CD4-positive, CD25-positive, alpha-beta regulatory T cell (primary cell): ENCODE measurements at places on chromosomes 16 and 17.

- H3K27me3 ChIP-seq = no peaks in the 10 kb centered on the region
- H3K4me1 ChIP-seq = peaks cover 63% of the 10 kb centered on the region
- H3K4me3 ChIP-seq = peak overlapping the region; percentile 80
- DNase-seq = no peak
- no peaks in the 10 kb centered on the region for H3K36me3 ChIP-seq
These were observed 47.7 kb upstream of the MEAK7 start for GRCh38 chr16:84552135-84552534.

DNA sequence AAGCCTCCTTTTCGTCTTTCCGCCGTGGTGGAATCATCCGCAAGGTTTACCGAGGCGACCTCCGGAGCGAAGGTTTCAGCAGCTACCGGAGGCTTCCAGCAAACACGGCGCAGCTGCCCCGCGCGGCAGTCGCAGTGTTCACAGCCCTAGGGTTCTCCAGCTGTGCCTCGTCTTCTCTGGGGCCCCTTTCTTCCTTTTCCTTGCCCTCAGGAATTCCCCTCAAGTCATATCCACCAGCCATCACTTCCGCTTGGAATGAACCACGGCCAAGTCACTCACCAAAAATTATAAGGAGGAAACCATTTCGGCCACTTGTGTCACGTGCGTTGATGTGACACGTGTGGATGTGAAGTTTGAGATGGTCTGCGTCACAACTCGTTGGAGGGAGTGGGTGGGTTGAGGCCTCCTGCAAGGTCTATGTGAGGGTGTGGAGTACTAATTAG, 636 bp upstream of the ERN1 start:
- peaks cover 40% of the 10 kb centered on the region for H3K4me1 ChIP-seq
- H3K4me3 ChIP-seq = peak overlapping the region; percentile 77

DNA sequence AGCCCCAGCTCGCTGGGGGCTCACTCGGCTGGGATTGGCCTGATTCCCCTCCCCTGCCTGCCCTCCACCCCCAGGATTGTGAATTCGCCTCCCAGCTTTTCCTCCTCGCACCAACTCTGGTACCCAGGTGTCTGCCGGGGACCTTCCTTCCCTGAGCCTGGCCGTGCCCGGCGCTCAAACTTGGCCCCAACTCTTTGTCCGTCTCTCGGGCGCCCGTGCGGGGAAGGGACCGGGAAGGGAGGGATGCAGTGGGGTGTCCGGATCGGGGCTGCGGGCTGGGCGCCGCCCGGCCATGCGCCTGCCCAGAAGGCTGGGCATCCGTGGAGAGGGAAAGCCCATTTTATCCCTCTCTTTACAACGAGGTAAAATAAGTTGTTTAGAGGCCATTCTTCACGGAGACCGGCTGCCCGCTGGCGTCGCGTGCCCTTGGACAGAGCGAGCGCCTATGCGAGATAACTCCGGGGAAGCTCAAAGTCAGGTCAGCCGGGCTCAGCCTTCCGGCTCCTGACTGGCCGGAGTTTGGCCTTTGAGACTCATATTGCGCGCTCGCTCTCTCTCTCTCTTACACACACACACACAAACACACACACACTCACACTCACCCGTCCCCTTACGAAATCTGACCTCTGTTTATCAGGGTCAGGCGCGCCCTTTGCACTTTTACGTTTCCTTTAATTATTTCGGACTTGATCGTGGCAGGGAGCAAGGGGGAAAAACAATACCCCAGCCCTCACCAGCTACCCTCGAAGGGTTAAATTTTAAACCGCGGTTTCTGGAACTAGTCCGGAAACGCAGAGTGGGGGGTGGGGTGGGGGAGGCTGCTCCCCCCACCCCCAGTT, 774 bp upstream of the MAF start:
- H3K27ac ChIP-seq = peak overlapping the region; percentile 80
- no peaks in the 10 kb centered on the region for H3K27me3 ChIP-seq
- H3K36me3 ChIP-seq = no peaks in the 10 kb centered on the region

DNA sequence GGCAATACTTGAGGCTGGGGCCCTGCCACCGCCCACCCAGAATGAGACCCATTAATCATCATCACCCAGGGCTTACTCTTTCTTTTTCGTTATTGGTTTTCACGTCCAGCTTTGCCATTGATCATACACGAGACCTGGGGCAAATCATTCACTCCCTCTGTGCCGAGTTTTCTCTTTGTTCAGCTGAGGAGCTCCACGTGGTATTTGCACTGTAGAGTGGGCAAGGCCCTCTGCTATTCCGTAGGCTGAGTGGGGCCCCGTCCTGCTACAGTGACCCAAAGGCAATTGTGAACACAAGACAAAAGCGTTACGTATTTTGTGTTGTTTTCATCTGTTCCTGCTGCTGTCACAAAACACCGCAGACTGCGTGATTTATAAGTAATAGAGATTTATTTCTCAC, 23.6 kb upstream of the CBX2 start:
- H3K4me1 ChIP-seq = no peaks in the 10 kb centered on the region
- no peak overlapping the region for H3K27ac ChIP-seq
- no peak overlapping the region for H3K4me3 ChIP-seq
- H3K27me3 ChIP-seq = peaks cover 16% of the 10 kb centered on the region
- DNase-seq = no peak
- no peaks in the 10 kb centered on the region for H3K36me3 ChIP-seq

DNA sequence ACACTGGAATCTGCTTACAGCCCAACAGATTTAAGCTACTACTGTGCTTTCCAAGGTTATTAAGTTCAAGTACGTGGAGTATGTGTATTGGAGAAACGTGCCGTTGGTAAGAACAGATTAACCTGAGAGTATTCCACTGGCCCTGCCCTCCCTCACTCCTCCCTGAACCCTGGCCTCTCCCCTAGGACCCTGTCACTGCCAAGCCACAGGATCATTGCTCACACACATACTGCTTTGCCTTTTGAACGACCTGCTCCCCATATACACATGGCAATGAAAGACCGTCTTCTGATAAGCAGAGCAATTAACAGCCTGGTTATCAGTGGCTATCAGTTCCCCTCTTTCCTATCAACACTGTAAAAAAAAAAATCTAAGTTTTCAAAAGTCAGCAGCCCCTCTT, 458.9 kb upstream of the DYNLRB2 start:
- H3K4me1 ChIP-seq = no peaks in the 10 kb centered on the region
- H3K27me3 ChIP-seq = no peaks in the 10 kb centered on the region
- H3K36me3 ChIP-seq = no peaks in the 10 kb centered on the region
- no peak overlapping the region for H3K4me3 ChIP-seq
- DNase-seq = no peak
- no peak overlapping the region for H3K27ac ChIP-seq

- H3K36me3 ChIP-seq = no peaks in the 10 kb centered on the region
- no peaks in the 10 kb centered on the region for H3K4me1 ChIP-seq
- no peak overlapping the region for H3K4me3 ChIP-seq
These were observed 294.6 kb downstream of the TMEM114 start for GRCh38 chr16:8295513-8296237.

- H3K27ac ChIP-seq = no peak overlapping the region
- peak; percentile 73 for DNase-seq
- H3K36me3 ChIP-seq = peaks cover 10% of the 10 kb centered on the region
- H3K27me3 ChIP-seq = no peaks in the 10 kb centered on the region
- H3K4me3 ChIP-seq = peak overlapping the region; percentile 17
These were observed 54.2 kb upstream of the SEC14L1 start for GRCh38 chr17:77086433-77087010.

GRCh38 chr17:34720760-34721159, 141.4 kb downstream of the TMEM132E start:
- no peaks in the 10 kb centered on the region for H3K4me1 ChIP-seq
- no peak overlapping the region for H3K27ac ChIP-seq
- no peaks in the 10 kb centered on the region for H3K36me3 ChIP-seq
- DNase-seq = no peak
- H3K4me3 ChIP-seq = no peak overlapping the region

DNA sequence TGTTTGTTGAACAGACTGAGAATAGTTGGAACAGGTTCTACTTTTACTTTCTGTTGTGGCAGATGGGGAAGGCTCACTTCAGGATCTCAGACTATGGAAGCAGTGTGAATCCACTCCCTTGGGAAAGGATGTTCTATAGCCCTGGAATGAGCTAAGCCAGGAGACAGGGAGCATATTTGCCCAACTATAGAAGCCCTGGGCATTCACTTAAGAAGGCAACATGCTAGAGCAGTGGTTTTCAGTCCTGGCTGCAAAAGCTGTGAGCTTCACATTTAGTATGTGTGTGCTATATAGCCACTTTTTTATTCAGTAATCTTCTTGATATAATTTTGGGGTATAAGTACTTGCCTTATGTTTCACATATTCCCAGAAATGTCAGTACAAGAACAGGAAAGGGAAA, 1.2 kb upstream of the KRT32 start:
- no peaks in the 10 kb centered on the region for H3K4me1 ChIP-seq
- peaks cover 2% of the 10 kb centered on the region for H3K27me3 ChIP-seq
- H3K27ac ChIP-seq = no peak overlapping the region

DNA sequence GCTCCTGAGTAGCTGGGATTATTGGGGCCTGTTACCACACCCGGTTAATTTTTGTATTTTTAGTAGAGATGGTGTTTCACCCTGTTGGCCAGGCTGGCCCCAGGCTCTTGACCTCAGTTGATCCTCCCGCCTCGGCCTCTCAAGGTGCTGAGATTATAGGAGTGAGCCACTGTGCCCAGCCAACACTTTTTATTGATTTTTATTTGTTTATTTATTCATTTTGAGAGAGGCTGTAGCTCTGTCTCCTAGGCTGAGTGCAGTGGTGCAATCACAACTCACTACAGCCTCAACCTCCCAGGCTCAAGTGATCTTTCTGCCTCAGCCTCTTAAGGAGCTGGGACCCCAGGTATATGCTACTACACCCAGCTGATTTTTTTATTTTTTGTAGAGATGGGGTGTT, 54.7 kb downstream of the TNRC6A start:
- peaks cover 57% of the 10 kb centered on the region for H3K36me3 ChIP-seq
- DNase-seq = no peak
- H3K27ac ChIP-seq = no peak overlapping the region
- no peaks in the 10 kb centered on the region for H3K4me1 ChIP-seq
- no peaks in the 10 kb centered on the region for H3K27me3 ChIP-seq

DNA sequence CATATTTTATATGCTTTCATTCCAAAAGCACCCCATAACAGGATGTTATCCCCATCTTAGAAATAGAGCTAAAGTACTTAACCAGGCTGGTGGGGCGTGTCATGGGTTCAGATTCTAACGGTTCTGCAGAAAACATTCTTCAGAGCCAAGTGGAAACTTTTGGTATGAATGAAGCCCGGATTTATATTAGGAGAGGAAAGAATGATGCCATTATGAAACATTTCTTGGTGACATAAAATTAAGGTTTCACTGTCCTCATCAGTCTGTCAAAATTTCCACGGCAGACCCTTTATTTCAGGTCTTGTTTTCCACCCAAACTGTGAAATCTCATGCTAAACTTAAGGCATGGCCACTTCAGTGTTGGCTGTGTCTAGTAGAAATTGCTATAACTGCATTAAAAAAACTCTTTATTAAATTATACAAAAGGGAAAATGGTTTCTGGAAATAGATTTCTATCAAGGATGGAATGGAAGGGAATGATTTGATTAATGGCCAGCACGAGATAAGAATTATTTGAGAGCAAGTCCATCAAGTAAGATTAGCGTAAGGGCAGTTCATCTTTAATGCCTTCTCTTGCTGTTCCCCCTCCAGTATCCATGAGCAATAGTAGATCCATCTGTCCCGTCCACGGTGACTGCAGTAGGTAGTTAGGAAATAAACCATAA, 11.7 kb downstream of the PRKCA start:
- H3K27ac ChIP-seq = no peak overlapping the region
- DNase-seq = peak; percentile 63
- no peaks in the 10 kb centered on the region for H3K27me3 ChIP-seq
- peaks cover 13% of the 10 kb centered on the region for H3K4me1 ChIP-seq

DNA sequence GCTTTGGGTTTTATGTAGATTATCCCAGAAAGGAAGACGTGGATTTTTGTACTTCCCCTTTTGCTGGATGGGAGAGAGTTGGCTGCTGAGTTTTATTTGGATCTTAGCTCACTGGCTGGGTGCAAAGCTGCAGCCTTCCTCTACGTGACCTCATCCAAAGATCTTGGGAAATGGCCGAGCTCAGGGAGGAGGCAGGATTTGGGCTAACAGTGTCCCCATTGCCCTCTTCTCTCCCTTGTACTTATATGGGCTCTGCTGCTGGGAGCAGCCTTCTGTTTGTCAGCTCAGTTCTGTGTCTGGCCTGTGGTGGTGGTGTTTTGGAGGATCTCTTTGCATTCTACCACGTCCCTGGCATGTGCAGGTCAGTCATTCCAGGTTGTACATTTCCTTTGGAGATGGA, 2.0 kb downstream of the AOC3 start:
- no peaks in the 10 kb centered on the region for H3K36me3 ChIP-seq
- no peaks in the 10 kb centered on the region for H3K4me1 ChIP-seq
- no peak for DNase-seq
- H3K27ac ChIP-seq = no peak overlapping the region
- no peaks in the 10 kb centered on the region for H3K27me3 ChIP-seq
- H3K4me3 ChIP-seq = no peak overlapping the region

DNA sequence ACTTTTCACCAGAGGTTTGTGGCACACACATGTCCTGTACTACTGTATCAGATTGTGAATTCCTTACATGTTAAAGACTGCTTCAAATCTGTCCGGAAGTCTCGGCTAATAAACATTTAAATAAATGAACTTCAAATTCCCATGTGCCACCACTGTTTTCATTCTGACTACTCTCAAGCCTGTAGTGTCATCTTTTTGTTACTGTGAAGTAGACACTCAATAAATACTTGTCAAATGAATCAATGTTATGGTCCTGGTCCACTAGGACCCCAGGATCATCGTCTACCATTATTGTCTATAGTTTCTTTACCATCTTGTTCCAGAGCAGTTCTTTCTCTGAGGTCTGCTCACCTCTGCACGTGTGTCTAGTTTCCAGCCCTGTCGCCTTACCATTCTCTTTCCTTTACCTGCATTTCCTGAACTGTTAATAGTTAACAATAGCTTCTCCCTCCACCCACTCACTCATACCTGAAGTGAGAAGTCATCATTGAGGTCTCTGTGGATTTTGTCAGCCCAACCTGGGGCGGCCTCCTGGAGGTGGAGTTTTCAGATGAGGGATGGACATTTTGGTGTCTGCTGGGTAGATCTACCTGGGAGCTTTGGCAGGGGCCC, 333.0 kb downstream of the SEC14L1 start:
- no peaks in the 10 kb centered on the region for H3K27me3 ChIP-seq
- peak overlapping the region; percentile 74 for H3K4me3 ChIP-seq

- no peaks in the 10 kb centered on the region for H3K27me3 ChIP-seq
- H3K4me1 ChIP-seq = peaks cover 55% of the 10 kb centered on the region
- no peaks in the 10 kb centered on the region for H3K36me3 ChIP-seq
- DNase-seq = no peak
- peak overlapping the region; percentile 87 for H3K4me3 ChIP-seq
These were observed 2.3 kb downstream of the CMIP start for GRCh38 chr16:81446907-81447268.

GRCh38 chr17:15231851-15232516, 33.1 kb downstream of the PMP22 start:
- H3K36me3 ChIP-seq = no peaks in the 10 kb centered on the region
- no peak for DNase-seq
- no peak overlapping the region for H3K27ac ChIP-seq
- no peaks in the 10 kb centered on the region for H3K4me1 ChIP-seq
- peaks cover 3% of the 10 kb centered on the region for H3K27me3 ChIP-seq
- no peak overlapping the region for H3K4me3 ChIP-seq

DNA sequence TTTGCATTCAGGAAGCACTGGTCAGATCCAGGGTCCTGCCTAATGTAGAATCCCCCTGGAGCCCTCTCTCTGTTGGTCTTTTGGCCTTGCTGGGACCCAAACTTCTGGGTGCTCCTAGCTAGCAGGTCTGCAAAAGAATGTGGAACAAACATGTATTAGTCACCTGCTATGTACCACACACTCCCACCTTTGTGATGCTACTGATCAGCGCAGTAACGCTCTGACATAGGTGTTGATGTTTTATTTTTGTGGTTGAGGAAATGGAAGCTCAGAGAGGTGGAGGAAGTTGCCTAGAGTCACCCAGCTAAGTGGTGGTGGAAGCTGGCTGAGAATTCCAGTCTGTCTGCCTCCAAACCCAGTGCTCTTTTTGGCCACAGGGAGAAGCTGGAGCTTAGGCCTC, 35.8 kb upstream of the LGALS9 start:
- no peak overlapping the region for H3K4me3 ChIP-seq
- no peaks in the 10 kb centered on the region for H3K27me3 ChIP-seq
- no peak for DNase-seq
- no peak overlapping the region for H3K27ac ChIP-seq
- H3K36me3 ChIP-seq = peaks cover 13% of the 10 kb centered on the region
